Stimulated activated CD8-positive, alpha-beta memory T cell treated with anti-CD3 and anti-CD28 coated beads, Interleukin-12 subunit alpha, Interleukin-12 subunit beta, amount 100 ng/mL, for 4 hours (primary cell): ENCODE measurements at places on chromosomes 6 and 20.

DNA sequence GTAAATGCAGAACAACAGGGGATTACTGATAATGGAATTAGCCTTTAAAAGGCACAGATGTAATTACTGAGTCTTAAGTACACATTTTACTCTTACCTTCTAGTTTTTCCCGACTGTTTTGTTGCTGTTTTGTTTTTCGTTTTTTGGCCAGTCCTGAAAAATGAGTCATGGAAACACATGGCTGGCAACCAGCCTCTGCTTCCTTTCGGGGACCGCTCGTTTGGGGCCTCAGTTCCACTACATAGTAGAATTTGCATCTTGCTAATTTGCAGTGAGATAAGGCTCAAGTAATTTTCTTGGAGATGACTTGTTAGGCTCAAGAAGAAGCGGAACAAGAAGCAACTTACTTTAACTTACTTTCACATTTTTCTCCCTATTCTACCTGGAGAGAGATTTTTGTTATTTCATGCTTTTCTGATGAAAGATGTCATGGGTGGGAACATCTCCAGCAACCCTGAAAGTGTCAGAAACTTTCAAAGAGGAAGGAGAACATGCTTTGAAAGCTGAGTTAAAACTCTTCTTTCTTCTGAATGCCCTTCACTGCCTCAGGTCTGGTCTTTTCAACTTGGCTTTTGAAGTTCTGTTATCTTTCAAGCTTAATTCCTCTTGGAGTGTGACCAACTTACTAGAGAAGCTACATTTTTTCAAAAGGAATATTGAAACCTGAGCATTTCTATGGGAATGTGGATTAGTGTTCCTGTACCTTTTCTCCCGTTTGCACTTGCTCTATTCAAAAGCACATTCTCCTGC is 71.5 kb upstream of the HDAC2 start:
- DNase-seq: no peak

DNA sequence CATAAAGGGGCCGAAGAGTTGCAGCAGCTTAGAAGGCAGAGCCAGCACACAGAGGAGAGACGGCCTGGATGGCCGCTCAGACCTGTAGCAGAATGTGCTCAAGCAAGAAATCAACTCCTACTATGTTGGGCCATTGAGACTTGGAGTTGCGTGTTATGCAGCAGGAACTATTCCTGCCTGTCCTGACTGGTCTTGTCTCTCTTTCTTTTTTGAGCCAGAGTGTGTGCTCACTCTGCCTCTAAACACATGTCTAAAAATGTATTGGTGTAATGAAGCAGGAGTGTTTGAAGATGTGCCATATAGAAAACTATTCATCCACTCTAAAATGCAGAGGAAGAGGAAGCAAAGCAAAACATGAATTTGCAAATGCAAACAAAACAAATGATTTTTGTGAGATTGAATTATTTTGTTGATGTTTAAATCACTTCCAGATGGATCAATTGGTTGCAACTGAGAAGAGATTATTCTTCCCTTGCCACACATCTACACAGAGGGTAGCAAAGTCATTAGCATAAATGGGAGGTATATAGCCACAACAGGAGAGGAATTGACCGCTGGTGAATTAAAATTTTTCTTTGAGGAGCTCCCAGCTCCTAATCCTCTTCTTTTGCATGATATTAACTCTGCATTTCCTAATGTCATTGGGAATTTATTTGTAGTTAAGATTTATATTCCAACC is 20.4 kb upstream of the SYNJ2 start:
- DNase-seq: no peak

GRCh38 chr6:52605610-52606185 is 28.8 kb upstream of the TRAM2 start:
- DNase-seq: no peak

GRCh38 chr20:45361793-45362192 is 1.2 kb upstream of the SYS1 start:
- no peak for DNase-seq

DNA sequence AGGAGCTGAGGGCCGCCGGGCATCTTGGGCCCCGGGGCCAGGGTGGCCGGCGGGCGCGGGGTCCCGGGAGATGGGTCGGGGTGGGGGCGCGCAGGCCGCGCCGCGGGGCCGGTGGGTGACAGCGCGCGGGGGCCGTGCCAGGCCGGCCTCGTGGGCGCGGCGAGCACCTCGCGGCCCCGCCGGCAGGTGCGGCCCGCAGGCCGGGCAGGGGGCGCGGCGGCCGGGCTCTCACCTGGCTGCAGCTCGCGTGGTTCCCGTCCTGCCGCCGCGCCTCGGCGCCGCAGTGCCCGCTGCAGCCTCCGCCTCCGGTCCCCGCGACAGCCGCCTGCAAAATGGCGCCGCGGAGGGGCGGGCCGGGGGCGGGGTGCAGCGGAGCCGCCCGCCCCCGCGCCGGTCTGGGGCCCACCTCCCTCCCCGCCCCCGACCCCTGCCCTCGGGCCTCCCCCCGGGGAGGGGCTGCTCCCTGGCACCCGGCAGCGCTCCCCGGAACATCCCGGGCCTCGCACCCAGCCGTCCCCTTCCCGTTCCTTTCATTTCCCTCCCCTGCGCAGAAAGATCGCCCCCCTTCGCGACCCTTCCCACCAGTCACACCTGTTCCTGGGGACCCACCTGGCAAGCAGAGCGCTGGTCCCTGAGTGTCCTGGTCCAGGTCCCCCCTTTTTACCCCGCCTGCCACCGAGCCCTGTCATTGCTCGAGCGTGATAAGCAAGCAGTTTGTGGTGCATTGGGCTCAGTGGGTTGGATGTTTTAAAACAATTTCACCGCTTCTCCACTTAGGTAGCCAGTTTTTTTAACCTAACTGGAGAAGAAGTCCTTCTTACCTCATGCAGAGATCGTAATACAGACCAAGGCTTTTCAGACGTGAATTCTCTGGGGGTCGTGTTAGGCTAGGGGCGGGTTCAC is at the start of gene SLC23A2:
TSS of gene SLC23A2 (minus strand) at position 337 of the 903 bp plus-strand sequence. CDS start 68,948 bp downstream, outside the sequence.
- DNase-seq: peak; percentile 59

GRCh38 chr6:78911218-78911940 is 44.0 kb downstream of the IRAK1BP1 start:
- DNase-seq: no peak

- DNase-seq: no peak
Observed at GRCh38 chr20:59808729-59809381, 124.6 kb downstream of the SYCP2 start.

- DNase-seq: no peak
Observed at GRCh38 chr6:20716865-20717264, 182.6 kb downstream of the CDKAL1 start.

- no peak for DNase-seq
Observed at GRCh38 chr6:100209323-100210136, 215.5 kb upstream of the MCHR2 start.

- DNase-seq: no peak
Observed at GRCh38 chr6:49233483-49233882, 229.6 kb downstream of the MMUT start.

DNA sequence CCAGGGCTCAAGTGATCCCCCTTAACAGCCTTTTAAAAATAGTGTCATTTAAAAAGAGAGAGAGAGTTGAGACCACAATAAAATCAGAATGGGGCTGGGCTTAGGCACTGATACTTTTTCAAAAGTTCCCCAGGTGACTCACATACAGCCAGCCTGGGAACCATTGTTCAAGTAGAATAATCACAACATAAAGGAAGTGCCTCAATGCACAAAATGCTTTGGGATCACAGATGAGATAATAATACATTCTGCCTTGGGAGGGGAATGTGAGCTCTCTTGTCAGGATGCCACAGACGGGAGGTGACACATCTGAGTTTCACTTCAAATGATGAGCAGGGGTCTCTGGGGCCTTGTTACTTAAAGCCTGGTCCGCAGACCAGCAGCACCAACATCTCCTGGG is 34.0 kb upstream of the GABRR1 start:
- no peak for DNase-seq

- no peak for DNase-seq
Observed at GRCh38 chr20:15807271-15807670, 766.0 kb downstream of the KIF16B start.

- DNase-seq: no peak
Observed at GRCh38 chr6:48423640-48424365, 312.8 kb upstream of the PTCHD4 start.

GRCh38 chr6:80463197-80463596 is 356.7 kb downstream of the BCKDHB start:
- DNase-seq: no peak

- peak; percentile 58 for DNase-seq
Observed at GRCh38 chr6:157823528-157824370, 703 bp downstream of the SNX9 start.

DNA sequence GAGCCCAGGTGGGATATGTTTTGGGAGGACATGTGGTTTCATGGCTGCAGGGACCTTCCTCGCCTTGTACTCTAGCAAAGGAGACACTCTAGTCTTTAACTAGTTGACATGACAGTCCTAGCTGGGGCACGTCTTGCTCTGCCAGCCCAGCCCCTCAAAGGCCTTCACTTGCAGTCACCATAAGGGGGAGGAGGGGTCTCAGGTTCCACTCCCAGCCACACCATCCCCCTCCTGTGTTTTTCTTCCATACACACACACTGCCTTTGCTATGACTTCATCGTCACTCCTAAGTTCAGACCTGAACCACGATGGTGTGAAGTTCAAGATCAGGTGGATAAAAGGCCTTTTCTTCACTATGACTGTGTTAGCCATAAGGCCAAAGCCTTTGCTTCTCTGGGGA is 13.5 kb downstream of the ULBP1 start:
- DNase-seq: no peak

- DNase-seq: no peak
Observed at GRCh38 chr6:137167702-137168377, 5.6 kb downstream of the IL22RA2 start.

GRCh38 chr20:51216850-51217249 is 193.9 kb upstream of the KCNG1 start:
- no peak for DNase-seq

- DNase-seq: no peak
Observed at GRCh38 chr6:33742837-33743236, 3.9 kb downstream of the IP6K3 start.

GRCh38 chr6:75144386-75144785 is 61.5 kb downstream of the COL12A1 start:
- DNase-seq: no peak

GRCh38 chr20:48455651-48456365 is 372.0 kb downstream of the PREX1 start:
- DNase-seq: no peak

- DNase-seq: no peak
Observed at GRCh38 chr6:150898399-150899170, 33.1 kb downstream of the MTHFD1L start.

DNA sequence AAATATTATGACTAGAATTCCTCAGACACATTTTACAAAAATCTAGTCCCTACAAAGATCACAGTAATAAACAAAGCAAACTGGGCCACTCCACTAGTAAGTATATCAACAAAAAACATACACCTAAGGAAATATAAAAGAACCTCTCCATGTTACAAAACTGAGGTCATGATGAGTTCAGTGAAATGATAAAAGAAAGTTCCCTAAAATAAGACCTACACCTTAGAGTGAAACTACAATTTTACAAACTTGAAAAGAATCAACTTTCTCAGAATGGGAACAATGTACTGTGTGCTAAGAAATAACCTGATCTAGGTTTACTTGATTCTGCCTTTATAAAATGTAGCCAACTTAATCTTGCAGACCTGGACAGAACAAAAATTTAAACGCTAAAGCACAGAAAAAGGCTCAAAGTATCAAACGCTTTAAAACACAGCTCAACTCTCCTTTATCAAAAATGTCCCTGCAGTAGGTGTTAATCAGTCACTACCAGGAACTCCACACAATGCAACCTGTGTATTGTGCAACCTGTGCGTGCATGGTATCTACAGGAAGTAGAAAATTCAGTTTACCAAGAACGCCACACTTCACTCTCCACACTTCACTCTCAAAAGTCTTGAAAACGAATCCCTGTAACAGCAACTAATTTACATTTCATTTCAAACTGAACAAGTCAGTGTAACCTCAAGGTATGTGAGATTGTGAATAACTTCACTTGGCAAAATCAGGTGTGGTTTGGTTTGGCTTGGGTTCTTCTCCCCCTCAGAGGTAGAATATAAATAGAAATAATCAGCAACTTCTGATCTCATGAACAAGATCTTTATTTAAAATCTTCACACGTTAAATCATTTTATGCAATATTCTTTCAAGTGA is 1.8 kb downstream of the RALGAPA2 start:
- no peak for DNase-seq

GRCh38 chr20:19784511-19785172 is 26.6 kb downstream of the RIN2 start:
- DNase-seq: no peak

DNA sequence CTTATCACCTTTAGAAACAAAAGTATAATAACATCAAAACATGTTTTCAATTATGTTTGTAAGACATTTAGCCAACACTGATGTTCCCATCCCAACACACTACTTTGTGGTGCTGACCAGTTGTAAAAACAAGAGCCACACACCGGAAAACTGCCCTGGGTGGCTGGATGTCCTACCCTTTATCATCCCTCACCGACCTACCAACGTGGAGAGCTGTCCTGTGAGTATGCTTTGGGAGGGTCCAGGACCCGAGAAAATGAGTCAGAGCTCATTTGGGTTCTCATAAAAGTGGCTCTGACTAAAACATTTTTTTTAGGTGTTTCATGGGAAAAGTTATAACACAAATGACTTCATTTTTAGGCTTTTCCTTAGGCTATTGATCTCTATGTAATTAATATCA is 29.3 kb upstream of the CTAGE9 start:
- DNase-seq: no peak

GRCh38 chr20:4836935-4837334 is 115.2 kb downstream of the PRND start:
- no peak for DNase-seq

DNA sequence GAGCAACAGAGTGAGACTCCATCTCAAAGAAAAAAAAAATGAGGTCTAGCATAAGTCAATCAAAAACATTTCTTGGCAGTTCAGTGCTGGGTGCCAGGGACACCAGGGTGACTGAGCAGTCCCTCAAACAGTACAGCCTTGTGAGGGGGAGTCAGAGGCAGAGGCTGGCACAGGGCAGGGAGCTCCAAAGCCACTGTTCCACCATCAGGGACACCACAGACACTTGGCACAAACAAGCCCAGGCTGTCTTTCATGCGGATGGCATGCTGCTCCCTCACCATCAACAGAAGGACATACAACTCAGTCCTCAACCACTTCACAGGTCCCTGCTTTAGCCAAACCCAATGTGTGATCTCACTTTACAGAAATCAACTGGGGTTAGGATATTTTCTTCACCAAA is 36.0 kb upstream of the GRM4 start:
- DNase-seq: no peak

GRCh38 chr20:5920581-5920980 is 29.8 kb downstream of the TRMT6 start:
- no peak for DNase-seq

GRCh38 chr20:17933711-17934110 is 34.9 kb downstream of the SNX5 start:
- DNase-seq: no peak

DNA sequence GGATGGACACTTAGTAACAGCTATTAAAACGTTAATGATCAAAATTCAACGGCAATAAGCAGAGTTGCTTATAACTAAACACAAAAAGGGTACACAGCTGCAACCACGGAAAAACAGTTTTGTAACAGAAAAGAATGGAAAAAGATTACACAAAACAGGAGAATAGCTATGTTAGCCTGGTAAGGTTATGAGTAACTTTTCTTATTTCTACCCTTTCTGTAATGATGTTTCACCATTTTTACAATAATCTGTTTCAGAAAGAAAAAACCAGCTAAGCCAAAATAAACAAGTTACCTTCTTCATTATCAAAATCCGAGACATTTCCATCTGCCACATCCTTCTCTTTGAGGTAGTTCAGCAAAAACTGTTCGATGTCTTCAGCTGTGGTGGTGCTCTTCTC is 27.4 kb downstream of the TTI1 start:
- no peak for DNase-seq
